ENCODE measurements at places on chromosomes 16 and 17.

GRCh38 chr16:25867041-25867440 lies 175.3 kb downstream of the HS3ST4 start:
- DNase-seq: no peak

DNA sequence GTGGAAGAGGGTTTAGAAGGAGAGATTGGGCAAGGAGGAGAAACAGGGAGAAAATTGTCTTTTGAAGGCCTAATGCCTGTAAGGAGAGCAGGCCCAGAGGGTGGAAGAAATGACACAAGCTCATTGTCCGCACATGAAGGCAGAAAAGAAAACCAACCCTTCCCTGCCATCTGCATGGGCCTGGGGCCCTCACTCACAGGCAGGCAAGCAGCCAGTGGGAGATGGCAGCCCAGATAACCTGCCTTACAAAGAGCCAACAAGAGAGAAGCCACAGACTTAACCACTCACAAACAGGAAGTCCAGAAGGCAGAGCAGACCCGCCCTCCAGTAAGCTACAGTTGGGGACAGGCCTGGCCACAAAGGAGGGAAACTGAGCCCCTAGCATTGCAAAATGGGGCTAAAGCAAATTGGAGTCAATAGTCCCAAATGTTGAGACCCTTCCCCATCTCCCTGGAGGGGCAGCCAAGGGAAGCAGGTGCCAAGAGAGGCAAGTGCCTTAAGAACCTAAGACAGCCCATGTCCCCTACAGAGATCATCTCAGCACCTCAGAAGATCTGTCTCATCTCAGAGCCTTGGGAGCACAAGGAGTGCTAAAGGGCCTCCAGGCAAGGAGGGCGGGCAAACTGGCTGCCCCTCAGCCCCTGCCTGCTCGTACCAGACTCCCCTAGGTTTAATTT lies 7.3 kb upstream of the TSPOAP1 start:
- peak; percentile 82 for DNase-seq

GRCh38 chr17:3812771-3813170 lies 11.8 kb upstream of the ITGAE start:
- DNase-seq: no peak

- DNase-seq: peak; percentile 83
Measured at GRCh38 chr17:5500589-5501391, 14.4 kb downstream of the MIS12 start.

DNA sequence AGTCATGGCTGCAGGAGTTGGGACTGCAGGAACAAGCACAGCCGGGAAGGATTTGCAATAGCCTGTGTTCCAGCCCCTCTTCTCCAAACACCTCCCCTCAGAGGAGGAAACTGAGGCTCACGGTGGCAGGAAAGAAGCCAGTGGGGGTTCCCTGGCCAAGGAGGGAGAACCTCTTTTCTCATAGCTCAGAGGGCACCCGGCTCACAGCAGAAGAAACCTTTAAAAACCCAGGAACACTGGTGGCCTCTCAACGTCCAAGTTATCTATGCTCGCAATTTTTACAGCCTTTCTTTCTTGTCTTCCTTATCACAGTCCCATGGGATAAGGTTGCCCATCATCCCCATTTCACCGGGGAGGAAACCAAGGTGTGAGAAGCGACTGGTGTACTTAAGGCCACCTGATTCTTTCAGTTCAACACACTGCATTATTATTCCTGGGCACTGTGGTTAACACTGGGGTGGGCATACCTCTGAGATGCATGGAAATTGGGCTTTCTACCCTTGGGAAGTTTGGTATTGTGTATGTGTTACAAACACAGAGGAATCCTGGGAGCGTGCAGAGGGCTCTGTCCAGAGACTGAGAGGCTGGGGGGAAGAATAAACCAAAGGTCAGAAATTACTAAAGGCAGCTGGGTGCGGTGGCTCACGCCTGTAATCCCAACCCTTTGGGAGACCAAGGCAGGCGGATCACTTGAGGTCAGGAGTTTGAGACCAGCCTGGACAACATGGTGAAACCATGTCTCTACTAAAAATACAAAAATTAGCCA lies 791 bp upstream of the ZNF629 start:
- DNase-seq: no peak

- DNase-seq: peak; percentile 15
Measured at GRCh38 chr17:28811651-28812090, 30.9 kb downstream of the FAM222B start.

- no peak for DNase-seq
Measured at GRCh38 chr16:2276368-2277195, 8.7 kb upstream of the RNPS1 start.

- DNase-seq: no peak
Measured at GRCh38 chr17:12227547-12227946, 206.9 kb downstream of the MAP2K4 start.

DNA sequence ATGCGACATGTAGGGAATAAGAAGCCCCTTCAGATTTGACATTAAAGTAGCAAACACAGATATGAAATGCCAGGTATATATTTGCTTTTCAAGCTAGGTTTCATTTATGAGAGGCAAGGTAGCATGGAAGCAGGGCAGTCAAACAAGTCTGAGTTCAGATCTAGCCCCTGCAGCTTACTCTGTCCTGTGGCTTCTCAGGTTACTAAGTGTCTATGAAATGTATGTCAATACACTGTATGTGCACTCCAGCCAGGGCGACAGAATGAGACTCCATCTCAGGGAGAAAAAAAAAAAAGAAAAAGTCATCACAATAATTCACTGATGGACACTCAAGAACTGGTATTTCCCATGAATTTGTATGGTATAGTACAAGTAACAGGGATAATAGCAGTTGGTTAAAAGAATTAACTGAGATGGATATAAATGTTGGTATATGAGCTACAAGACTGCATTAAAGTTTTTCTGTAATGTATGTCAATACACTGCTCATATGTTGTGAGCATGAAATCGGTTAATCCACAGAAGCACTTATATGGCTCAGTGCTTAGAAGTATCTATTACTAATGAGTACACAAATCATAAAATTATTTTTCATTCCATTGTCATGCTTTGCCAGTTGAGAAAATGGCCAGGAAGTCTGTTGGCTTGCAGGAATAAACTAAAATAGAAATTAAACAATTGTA lies 2.9 kb upstream of the WSB1 start:
- DNase-seq: no peak

GRCh38 chr17:7590743-7591142 lies 849 bp upstream of the SOX15 start:
- DNase-seq: no peak

DNA sequence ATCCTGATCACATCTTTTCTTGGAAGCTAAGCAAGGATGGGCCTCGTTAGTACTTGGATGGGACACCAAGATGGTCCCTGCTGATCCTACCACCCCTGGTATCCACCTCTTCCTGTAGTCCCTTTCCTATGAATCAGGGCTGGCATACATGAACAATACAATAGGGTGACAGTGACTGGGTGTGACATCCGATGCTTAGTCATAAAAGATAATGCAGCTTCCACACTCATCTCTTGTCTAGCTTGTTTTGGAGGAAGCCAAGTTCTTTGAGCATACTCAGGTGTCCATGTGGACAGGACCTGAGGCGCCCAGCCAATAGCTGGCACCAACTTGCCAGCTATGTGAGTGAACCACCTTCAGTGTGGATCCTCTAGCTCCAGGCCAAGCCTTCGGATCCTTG lies 62.5 kb upstream of the NFAT5 start:
- DNase-seq: no peak

GRCh38 chr16:88522276-88522949 lies 47.8 kb upstream of the ZC3H18 start:
- no peak for DNase-seq

DNA sequence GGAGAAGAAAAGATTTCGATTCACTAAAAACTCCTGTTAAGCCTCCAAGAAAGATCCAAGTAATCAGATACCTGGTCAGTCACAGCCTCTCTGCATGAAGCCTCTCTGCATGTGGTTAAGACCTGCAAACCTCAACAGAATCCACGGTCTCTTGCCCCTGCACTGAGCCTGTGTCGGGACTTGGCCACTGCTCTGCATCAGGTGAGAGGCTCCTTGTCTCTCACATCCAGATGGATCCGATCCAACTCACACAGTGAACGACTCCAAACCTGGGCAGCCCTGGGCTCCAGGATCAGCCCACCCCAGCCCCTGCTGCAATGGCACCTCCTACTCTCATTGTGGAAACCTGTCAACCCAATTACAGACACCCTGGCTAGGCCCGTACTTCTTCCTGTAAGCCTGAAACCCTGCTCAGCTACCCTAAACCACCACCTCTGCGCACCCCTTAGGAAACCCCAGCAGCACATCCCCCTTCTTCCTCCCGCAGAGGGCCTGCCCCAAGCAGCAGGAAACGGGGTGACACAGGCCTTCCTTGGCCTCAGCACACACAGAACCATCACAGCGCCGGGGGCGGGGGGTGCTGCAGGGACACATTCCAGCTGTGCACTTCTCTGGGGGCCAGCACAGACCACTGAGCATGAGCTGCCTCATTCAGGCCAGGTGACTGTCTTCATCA lies 129.5 kb downstream of the ANKRD11 start:
- peak; percentile 84 for DNase-seq

DNA sequence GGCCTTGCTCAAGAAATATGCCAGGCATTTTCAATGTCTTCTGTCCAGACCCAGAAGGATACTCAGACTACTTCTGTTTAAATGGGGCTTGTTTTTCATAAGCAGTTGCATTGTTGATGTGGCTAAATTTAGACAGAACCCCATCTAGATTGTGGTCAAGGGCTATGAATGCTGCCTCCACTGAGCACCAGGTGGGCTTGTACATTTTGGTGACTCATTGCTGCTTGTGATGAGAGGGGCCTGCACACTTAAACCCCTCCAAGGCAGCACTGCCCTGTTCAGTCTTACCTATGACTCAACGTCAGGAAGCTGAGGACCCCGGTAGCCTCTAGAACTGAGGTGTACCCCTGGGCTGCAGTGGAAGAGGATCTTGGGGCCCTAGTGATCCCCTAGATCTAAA lies 144.0 kb downstream of the PRKCA start:
- DNase-seq: no peak

DNA sequence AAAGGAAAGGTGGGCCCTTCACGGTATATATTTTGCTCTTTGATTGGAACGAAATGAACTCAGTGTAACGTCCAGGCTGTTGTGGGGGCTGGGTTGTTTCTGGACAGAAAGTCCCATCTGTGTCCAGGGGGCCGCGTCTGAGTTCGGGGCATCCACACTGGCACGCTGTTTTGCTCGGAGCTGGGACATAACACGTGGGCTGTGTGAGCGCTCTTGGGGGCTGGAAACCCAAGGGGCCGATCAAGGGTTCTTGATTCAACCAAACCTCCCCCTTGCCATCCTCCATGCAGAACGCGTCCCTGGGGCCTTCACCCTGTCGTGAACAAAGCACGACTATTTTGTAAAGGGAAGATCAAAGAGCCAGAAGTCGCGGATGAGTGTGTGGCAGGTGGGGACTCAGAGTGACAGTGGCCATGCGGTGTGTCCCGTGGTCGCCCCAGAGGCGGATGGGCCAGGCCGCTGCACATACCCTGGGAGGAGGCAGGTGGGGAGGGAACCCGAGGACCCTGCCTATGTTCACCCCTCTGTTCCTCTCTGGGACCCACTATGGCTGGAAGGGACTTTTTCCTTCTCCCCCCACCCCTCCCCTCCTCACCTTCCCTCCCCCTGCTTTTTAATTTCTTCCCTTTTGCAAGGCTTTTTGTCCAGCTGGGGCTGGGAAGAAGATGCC lies 387.2 kb downstream of the SEC14L1 start:
- no peak for DNase-seq

DNA sequence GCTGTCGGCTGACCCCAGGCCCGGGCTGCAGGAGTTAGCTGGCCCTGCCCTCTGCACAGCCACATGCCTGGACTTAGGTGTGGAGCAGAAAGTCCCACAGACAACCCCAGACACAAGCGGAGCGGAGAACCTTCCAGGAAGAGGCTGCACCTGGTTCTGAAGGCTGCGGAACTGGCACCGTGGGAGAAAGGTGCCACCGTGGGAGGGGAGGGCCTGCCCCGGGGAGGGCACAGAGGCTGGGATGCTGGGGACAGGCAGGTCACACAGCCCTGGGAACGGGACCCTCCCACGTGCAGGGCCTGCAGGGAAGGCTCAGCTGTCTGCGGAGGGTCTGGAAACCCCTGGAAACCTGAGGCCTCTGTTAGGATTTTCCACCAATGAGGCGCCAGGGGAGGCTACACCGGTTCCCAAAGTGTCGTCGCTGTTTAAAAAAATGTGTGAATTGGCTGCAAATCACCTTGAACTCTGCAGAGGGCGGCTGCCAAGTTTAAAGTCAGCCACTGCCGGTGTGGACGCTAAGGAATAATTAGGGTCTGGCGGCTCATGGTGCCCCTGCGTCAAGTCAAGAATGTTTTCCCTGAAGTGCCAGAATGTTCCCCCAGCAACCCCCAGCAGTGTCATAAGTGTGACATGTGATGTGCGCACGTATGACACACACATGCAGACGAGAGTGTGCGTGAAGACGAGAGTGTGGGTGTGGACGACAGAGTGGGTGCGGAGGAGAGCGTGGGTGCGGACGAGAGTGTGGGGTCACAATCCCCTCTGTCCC lies 50.9 kb upstream of the PABPN1L start:
- DNase-seq: no peak

GRCh38 chr16:29810699-29811169 lies 1.3 kb upstream of the PRRT2 start:
- no peak for DNase-seq

GRCh38 chr16:2952679-2953078 lies 11.4 kb upstream of the KREMEN2 start:
- no peak for DNase-seq

- peak; percentile 20 for DNase-seq
Measured at GRCh38 chr17:27609611-27610303, 21.2 kb upstream of the LGALS9 start.

- DNase-seq: no peak
Measured at GRCh38 chr16:49835161-49835777, 20.6 kb downstream of the ZNF423 start.

- peak; percentile 45 for DNase-seq
Measured at GRCh38 chr17:59332749-59333377, 1.4 kb downstream of the YPEL2 start.

DNA sequence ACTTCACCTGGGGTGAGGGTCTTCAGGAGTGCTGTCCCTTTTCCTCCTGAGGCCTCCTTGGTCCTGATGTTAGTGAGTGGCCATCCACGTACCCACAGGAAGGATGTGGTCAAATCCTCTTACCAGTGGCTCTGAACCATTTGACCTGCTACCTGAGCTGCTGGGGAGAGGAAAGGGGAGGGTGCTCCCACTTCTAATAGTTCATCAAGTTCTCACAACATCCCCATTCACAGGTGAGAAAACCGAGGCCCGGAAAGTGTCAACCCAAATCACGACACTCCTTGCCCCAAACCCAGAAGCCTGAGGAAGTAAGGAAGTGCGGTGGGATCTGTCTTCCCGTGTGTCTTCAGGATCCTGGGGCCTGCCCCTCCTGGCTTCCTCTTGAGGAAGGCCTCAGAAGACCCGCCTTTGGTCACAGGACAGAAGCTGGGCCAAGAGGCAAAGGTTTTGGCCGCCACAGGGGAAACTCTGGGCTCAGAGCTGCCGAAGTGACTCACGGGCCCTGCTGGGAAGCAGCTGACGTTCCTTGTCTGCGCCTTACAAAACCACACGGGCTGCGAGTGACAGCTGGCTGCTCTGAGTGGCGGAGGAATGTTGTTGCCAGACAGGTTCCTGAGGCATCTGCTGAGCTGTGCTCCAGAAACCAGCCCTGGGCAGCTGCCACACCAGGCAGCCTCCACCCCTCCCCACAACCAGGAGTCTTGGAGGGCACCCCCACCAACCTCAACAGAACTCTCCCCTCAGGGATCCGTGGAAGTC lies 13.9 kb upstream of the KIFC3 start:
- peak; percentile 55 for DNase-seq

- DNase-seq: no peak
Measured at GRCh38 chr16:49462362-49462988, 88.9 kb downstream of the C16orf78 start.

- DNase-seq: no peak
Measured at GRCh38 chr16:31713945-31714902, 159.4 kb upstream of the ZNF267 start.

- DNase-seq: no peak
Measured at GRCh38 chr17:47652570-47652969, 2.9 kb downstream of the KPNB1 start.

Data from CD4-positive, alpha-beta T cell treated with Interleukin-17A for 4 hours (primary cell).